Naive thymus-derived CD8-positive, alpha-beta T cell (primary cell): ENCODE measurements at places on chromosomes 13 and 19. TPM values are rescaled to one million over a fixed set of nuclear protein-coding genes. Genes with fewer than 3 reads are reported as not detected.

ZNF256 gene
- 21.8 TPM for total RNA-seq

ZNF808 gene
- 51.6 TPM for total RNA-seq

DPF1 gene
- not detected for total RNA-seq

NAPSA gene
- 6.4 TPM for total RNA-seq

GDF15 gene
- total RNA-seq, result not detected

KCNN4 gene
- total RNA-seq, result 103 TPM

SELENOV gene
- total RNA-seq, result not detected

CPB2 gene
- total RNA-seq, result not detected

KL gene
- total RNA-seq, result 0.25 TPM

CERS4 gene
- total RNA-seq, result 26.2 TPM

OR7D2 gene
- total RNA-seq, result not detected

CBLC gene
- not detected for total RNA-seq

CEACAM8 gene
- total RNA-seq, result not detected
